CD4-positive, alpha-beta T cell treated with Interleukin-15 for 1 hour (primary cell): ENCODE measurements at places on chromosomes 16 and 17.

DNA sequence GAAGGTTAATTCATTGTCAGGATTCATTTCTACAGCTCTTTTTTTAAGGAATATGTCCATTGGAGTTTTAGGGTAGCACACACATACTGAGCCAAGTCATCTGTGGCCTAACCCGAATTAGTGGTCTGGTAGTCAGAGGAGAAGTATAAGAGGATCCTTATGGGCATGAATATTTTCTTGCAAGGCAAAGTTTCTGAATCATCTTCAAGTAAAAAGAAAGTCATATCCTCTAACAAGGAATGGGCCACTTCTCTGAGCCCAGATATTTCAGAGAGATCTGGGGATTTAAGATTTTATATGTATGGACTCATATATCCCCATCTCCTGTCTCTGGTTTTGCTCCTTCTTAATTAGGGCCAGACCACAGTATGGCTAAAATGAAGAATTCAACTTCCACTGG is 99.2 kb upstream of the CDH8 start:
- no peak for DNase-seq

DNA sequence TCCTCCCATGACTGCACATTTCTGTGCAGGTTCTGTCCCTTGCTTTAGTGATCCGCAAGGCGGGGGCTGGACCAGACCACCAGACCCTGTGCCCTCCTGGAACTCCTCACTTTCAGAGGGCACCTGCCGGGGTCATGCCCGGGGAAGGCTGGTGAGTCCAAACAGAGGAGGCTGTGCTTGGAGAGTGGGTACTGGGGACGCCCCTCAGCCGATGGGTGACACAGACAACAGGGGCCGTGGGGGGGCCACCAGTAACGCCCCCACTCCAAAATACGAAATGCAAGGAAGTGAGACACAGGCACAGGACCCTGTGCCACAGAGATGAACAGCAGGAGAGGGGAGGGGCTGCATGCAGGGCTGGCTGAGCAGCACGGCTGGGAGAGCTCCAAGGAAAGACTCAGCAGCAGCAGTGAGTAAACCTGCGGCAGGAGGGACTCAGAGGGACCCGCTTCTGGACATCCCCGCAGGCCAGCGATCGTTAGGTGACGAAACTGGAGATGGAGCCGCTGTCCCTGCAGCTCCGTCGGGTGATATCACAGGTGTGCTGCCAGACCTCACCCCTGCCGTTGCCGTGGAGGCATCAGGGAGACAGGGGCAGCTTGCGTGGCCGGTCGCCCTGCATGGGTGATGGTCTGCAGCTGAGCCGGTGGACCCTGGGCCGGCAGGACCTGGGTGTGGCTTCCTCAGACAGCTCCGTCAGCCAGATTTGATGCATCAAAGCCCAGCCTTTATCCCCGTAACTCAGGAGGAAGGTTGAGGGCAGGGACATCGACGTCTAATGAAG is 71.2 kb upstream of the GNG13 start:
- no peak for DNase-seq

- DNase-seq = no peak
These were observed 5.1 kb upstream of the UNC13D start for GRCh38 chr17:75849279-75849646.

GRCh38 chr17:30554839-30555751 is 77.9 kb downstream of the GOSR1 start:
- no peak for DNase-seq

DNA sequence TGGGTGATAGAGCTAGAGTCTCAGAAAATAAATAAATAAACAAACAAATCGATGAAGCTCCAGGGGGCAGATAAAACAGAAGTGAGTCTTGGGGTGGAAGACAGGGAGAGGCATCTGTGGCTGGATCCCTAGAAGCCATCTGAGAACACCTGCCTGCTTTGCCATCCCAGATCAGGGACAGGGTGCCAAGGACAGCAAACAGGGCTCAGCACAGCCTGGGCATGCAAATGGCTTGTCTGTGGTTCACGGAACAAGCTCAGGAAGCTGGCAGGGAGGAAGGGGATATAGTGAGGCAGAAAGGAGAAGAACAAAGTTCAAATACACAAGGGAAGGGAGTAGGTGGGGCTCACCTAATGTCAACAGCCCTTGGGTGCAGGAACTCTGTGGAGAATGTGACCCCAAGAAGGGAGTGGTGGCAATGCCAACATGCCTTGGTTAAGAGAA is 27.5 kb downstream of the TRIM25 start:
- no peak for DNase-seq

DNA sequence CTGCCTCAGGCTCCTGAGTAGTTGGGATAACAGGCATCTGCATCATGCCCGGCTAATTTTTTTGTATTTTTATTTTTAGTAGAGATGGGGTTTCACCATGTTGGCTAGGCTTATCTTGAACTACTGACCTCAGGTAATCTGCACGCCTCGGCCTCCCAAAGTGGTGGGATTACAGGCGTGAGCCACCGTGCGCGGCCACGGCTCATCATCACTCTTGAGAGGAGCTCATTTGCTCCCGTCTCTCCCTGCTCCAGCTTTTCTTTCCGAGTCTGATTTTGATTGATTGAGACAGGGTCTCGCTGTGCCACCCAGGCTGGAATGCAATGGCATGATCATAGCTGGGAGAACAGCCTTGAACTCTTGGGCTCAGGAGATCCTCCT is 12.6 kb downstream of the PGS1 start:
- DNase-seq = no peak

DNA sequence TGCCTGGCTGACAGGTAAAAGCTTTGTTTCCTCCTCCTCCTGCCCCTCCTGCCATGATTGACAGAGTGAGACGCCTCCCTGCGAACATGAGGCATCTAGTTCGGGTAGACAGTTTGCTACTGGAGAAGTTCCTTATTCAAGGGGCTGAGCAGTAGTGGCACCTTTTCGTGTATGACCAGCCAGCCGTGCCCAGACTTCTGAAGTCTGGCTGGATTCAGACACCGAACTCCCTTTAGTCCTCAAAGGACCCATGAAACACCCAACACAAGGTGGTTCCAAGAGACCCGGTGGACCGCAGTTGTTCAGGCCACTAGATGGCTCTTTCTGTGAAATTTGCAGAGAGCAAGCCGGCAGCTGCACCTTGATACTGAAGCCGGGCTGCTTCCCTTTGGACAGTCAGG is 192.8 kb downstream of the XYLT1 start:
- peak; percentile 23 for DNase-seq

GRCh38 chr17:39679521-39680192 is 8.2 kb downstream of the PGAP3 start:
- peak; percentile 58 for DNase-seq

DNA sequence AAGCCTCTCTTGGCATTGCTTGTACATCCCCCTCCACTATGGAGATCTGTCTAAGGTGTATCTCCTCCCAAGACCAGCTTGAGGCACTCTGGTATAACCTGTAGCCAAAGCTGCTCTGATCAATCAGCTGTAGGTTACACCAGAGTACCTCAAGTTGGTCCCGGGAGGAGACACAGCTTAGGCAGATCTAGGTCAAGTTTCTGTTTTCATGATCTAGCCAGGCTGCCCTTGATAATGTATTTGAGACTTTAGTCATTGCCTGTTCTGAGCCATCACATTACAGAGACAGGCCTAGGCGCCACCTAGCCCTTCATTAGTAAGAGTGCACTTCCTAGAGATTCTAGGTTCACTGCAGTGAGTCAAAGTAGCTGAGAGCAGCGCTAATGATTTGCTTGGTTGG is 31.4 kb downstream of the ASGR1 start:
- no peak for DNase-seq

- DNase-seq = no peak
These were observed 14.6 kb downstream of the SCIMP start for GRCh38 chr17:5220074-5220473.

- peak; percentile 47 for DNase-seq
These were observed 6.2 kb downstream of the PHOSPHO1 start for GRCh38 chr17:49224198-49224996.

- peak; percentile 47 for DNase-seq
These were observed 88.7 kb downstream of the BMERB1 start for GRCh38 chr16:15523092-15523541.

DNA sequence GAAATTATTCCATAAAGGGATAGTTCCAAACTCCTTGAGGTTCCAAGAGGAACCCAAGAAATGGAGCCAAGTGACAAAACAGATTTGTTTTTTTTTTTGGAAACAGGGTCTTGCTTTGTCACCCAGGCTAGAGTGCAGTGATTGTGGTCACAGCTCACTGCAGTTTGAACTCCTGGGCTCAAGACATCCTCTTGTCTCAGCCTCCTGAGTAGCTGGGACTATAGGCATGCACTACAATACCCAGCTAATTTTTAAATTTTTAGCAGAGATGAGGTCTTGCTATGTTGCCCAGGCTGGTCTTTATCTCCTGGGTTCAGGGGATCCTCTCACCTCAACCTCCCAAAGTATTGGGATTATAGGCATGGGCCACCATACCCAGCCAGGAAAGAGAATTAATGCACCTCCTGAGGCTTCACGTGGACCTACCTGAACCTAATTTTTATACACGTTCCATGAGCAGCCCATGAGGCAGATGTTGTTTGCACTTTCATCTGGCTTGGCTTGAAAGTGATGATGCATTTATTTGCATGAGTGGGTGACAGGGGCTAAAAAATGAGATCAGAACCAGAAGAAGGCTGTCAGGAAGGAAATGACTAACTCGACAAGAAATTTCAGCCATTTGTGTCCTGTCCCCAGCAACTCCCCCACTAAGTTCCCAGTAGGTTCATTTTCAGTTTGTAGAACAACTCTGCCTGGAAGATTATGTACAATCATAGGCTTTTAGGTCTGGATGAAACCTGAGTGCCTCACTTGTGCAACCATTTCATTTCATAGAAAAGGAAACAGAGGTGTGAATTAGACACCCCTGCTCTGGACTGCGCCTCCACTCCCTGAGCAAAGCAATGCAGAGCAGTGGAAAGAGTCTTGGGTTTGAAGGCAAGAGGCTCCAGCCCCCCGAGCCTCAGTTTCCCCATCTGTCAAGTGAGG is 10.3 kb upstream of the IRF8 start:
- peak; percentile 39 for DNase-seq

DNA sequence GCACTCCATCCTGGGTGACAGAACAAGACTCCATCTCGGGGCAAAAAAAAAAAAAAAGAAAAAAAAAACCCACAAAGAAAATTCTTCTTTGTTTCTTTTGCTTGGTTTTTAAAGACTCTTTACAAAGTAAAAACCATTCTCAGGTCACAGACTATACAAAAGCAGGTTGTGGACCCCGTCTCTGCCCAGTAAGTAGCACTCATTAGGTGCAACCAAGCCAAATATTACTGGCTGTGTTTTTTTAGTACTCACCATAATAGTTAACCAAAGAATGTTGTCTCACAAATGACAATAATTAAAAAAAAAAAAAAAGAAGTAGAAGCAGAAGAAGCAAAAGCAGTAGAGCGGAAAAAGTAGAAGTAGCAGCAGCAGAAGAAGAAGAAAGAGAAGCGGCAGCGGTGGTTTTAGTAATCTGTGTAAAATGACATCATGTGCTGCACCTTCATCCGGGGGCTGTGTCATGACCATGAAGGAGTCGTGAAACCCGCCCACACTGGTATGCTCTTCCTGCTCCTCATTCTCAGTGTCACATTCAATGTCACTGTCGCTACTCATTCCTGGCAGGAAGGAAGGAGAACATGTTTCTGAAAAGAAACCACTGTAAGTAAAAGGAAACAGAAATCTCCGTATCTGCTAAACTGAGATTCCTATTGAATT is 105.4 kb downstream of the TRIM37 start:
- DNase-seq = peak; percentile 86

DNA sequence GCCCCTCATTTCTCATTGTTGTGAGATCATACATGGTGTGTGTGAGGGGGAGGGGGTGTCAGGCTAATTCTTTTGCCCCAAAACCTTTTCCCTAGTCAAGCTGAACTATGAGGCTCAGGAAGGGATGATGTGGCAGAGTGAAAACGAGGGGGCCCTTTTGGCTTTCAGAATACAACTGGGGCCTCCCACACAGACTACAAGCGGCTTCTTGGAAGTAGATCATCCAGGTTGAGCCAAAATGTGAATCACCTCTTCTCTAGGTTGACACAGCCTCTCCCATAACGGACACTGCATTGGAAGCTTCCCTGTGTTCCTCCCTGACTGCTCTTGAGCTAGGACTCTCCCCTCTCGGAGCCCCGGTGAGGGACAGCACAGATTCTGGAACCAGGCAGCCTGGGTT is 2.3 kb upstream of the ALKBH5 start:
- no peak for DNase-seq

DNA sequence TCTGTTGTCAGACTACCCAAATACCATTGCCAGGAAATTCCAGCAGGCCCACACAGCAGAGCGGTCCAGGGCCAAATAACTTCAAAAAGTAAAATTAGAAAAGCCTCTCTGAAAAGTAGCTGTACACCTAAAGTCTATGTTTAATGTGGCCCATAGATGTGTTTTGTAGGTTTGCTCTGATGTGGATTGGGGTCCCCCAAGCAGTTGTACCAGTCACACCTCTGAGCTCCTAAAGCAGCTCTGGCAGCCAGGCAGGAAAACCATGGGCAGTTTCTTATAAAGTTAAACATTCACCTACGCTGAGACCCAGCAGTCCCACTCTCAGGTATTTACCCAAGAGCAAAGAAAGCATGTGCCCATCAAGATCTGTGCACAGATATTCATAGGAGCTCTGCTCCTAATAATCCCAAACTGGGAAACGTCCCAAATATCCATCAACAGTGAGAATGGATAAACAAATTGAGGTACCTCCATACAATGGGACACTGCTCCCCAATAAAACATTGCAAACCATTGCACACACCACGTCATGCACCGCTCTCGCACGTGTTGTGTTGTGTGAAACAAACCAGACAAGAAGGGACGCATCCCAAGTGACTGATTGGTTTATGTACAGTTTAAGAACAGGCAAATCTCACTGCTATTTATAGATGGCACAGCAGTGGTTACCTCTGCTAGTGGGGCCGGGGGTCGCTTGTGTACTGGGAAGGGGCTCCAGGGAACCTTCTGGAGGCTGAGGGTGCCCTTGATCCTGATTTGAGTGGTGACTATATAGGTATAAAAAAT is 15.8 kb upstream of the PRM1 start:
- DNase-seq = no peak

- no peak for DNase-seq
These were observed 48.8 kb downstream of the DNAH3 start for GRCh38 chr16:21101631-21102420.

DNA sequence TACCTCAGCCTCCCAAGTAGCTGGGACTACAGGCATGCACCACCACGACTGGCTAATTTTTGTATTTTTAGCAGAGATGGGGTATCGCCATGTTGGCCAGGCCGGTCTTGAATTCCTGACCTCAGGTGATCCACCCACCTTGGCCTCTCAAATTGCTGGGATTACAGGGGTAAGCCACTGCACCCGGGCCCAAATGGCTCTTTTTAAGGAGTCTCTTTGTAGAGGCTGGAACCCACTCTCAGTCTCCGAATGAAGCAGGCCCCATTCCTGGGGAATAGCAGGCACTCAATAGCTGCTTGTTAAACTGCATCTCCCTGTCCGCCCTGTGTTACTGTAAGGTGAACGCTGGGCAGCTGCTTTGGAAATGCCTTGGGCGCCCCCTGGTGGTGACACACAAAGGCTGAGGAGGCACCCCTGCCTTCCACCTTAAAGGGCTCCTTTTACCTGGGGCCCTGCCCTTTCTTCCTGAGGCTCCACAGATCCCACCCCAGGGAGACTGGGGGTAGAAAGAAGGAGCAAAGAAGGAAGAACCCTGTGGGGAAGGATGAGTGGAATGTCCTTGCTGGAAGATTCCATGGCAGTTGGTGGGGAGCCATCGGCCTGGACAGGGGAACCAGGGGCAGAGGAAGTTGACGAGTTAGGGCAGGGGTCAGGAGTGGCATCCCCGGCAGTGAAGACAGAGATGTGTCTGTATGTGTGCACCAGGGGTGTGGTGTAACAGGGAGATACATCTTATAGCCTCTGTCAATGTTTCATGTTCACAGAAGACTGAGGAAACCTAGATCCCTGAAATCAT is 6.1 kb upstream of the SP2 start:
- DNase-seq = peak; percentile 85

GRCh38 chr17:81891303-81891552 is 158 bp downstream of the ALYREF start:
- no peak for DNase-seq

- DNase-seq = no peak
These were observed 10.5 kb upstream of the GSE1 start for GRCh38 chr16:85602402-85603202.
